ENCODE measurements at places on chromosomes 2 and 18.

DNA sequence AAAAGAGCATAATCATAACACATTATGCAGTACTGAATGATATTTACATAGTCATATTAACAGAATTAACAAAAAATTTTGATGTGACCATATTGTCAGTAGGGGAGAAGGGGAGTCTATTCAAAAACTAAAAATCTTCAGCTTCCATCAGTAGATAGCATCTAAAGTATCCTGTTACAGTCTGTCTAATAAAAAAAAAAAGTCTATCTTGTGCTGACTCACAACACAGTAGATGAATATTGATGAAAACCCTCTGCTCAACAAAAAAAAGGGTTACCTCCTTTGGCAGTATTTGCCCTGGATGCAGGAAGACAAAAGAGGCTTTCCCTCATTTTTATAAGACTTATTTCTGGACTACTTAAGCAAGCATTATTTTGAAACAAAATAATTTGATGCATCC lies 27.3 kb downstream of the GRB14 start:
- DNase-seq: no peak

GRCh38 chr2:80490964-80491363 lies 186.4 kb upstream of the LRRTM1 start:
- no peak for DNase-seq

GRCh38 chr2:85839461-85839860 lies 49.3 kb downstream of the ST3GAL5 start:
- no peak for DNase-seq

DNA sequence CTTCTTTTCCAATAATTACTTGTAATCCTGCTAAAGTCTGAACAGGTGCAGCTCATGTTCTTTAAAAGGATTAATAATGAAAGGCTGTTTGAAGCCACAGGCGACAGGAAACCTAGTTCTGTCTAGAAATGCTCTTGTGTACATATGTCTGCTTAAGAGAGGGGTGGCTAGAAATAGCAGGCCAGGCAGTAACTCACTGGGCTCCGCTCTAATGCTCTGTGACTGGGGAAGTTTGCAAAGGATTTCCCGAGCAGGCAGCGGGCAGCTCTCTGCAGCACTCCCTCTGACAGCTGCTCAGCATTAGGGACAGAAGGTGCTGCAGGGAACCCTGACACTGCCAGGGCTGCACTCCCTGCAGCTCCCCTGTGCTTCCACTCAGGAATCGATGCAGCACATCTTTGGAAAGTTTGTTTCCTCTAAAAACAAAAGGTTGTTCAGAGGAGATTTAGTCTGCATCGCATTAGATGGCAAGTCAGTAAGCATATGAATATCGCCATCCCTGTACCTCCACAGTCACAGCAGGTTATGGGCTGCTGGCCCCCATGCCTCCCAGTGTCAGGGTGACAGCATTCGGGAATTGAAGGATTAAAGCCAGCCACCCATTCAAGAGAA lies 33.1 kb upstream of the TTC39C start:
- no peak for DNase-seq

GRCh38 chr18:11178951-11179549 lies 29.7 kb upstream of the PIEZO2 start:
- no peak for DNase-seq

DNA sequence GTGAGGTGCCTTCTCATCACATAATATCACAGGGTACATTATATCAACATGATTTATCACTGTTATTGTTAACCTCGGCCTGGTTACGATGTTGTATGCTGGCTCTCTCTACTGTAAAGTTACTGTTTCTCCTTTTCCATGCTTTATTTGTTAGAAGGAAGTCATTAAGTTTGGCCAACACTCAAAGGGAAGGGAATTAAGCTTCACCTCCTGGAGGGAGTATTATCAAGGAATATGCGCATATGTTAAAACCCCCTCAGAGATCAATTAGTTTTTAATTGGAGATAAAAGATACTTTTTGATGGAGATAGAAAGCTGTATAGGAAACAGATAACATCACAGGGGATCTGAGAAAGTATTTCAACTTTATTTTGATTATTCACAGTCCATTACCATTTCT lies 221.6 kb downstream of the DLGAP1 start:
- no peak for DNase-seq

DNA sequence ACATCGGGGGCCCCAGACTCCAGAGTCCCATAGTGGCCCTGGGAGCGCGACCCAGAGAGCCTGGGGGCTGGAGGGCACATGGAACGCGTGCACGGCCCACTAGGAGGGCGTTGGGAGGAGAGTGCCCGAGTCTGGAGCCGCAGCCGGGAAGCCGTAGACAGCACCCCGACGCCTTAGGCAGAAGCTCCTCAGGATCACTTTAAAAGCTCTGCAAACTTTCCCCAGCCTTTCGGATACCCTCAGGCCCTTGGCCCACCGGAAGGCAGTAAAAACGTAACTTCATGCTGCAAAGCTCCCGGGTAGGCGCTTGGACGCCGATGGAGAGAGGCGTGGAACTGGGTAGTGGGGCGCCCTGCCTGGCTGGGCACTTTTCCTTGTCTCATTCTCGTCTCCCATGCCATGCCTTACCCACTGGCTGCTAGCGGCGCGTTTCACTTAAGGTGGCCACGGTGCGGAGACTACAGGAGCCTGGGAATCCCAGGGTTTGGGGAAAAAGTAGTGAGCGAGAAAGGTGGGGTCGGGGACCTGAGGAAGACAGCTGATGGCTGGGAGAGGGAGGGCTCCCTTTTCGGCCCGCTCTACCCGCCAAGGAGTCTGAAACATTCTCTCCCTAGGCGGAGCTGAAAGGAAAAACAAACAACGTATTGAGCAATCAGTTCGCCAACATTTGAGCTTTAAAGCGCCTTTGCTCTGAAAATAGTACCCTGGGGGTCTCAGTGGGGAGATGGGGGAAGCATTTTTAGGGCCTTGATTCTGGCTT lies 141.8 kb downstream of the MEIS1 start:
- no peak for DNase-seq
